Suppressor macrophage treated with lipopolysaccharide for 1 hour (primary cell): ENCODE measurements at places on chromosomes 12 and 14.
A peak's percentile ranks its signal among the peaks of the same experiment; 100 is the strongest.

DNA sequence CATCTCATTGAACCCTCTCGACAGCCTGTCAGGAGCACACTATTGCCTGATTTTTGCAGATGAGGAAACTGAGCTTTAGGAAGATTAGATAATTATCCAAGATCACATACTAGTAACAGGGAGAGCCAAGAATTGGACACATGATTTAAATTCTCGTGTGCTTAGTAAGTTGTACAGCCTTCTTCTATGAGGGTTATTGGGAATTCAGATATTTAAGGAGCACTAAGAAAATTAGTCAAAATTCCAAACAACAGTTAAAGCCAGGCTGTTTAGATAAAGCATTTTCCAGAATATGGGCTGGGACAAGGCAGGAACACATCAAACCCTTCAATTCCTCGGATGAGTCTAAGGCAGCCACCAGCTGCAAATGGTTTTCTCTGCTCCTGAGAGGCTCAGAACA is 148.8 kb downstream of the TMEM30B start:
- DNase-seq = no peak

DNA sequence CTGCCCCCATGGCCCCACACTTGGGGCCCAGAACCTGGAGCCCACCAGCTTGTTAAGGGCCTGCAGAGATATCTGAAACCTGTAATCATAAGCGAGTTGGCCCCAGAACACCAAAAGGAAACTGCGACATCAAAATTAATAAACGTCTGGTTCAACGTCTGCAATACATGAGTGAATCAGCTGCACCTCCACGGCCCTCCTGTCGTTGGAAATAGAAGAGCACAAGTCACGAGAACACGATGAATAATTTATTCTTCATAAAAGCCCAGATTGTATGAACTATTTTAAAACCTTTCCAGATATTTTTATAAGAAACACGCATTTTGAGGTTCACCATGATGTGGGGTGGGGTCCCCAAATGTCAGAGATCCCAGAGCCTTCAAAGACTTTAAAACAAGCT is 9.7 kb upstream of the CMKLR1 start:
- no peak for DNase-seq

DNA sequence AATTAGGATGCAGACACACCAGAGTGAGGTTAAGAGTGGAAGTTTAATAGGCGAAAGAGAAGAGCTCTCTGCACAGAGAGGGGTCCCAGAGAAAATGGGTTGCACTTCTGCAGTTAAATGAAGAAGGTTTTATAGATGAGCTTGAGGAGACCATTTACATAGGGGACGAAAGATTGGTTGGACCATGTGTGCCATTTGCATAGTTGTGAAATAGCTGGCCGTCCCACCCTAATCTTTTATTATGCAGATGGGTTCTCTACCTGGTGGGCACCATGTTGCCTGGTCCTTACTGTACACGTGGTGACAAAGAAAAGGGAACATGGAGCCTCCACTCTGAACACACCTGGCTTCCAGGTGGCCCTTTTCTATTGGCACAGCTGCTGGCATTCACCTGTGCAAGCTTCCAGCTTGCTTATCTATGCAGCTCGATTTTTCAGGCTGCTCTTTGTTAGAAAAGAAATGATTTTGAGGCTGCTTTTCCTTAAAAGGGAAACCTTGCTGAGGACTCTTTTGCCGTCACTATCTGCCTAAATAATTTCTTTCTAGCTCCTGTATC is 67.1 kb upstream of the SRSF5 start:
- DNase-seq = no peak

- no peak for DNase-seq
Measured at GRCh38 chr14:65574611-65575010, 162.1 kb downstream of the FUT8 start.

- DNase-seq = no peak
Measured at GRCh38 chr12:15114501-15114900, 106.7 kb downstream of the RERG start.

- DNase-seq = no peak
Measured at GRCh38 chr12:83843541-83843940, 1069.1 kb downstream of the SLC6A15 start.

DNA sequence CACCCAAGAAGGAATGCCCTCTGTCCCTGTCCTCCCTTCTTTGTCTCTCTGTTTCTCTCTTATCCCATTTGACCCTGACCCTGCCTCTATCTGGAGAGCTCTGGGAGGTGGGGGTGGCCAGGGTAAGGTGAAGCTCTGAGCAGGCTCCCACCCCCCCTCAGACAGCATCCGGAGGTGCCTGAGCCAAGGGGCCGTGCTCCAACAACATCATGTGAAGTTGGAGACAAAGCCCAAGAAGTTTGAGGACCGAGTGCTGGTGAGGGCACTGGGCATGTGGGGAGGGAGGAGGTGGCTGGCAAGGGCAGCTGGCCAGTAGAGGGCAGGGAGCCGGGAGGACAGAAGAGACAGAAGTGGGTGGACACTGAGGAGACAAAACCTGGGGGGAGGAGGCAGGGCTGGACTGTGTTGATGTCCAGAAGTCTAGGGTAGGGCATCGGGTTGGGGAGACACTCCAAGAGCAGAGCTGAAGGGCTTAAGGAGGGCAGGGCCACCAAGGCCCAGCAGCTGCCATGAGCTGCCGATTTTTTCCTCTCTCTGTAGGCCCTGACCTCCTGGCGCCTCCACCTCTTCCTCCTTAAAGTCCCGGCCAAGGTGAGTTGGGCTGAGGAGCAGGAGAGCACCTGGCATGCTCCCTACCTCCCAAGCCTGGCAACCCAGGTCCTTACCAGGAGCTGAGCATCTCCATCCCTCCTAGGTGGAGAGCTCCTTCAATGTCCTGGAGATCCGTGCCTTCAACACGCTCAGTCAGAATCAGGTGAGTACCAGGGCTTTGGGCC is 1.9 kb downstream of the CARMIL3 start:
- no peak for DNase-seq

DNA sequence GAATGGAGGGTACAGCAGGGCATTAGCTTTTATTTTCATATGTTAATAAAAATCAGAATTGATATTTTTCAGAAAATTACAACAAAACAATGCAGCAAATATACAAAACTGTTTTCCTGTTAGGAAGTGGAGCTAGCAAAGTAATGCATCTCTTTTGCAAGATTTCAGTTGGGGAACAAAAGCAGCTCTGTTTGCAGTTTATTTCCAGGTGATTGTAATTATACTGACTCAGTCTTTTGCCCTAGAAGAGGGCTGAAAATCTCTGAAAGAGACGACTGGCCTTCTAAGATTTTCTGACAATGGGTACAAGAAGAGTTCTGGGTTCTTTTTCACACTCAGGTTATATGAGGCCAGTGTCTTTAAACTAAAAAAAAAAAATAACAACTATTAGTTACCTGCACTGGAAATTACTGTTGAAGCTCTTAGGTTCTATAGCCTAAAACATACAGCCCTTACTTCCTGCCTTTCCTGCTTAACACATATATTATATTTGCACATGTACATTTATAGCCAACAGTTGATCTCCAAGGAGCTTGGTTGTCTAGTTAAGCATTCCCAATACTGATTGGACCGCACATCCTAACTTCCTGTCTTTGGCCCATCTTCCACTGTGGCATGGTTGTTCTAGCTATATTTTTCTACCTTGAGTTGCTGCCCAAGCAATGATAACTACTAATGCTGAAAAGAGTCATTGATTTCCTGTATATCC is 199.1 kb upstream of the KRR1 start:
- no peak for DNase-seq

- peak; percentile 92 for DNase-seq
Measured at GRCh38 chr12:6345319-6346091, 3.6 kb upstream of the TNFRSF1A start.

DNA sequence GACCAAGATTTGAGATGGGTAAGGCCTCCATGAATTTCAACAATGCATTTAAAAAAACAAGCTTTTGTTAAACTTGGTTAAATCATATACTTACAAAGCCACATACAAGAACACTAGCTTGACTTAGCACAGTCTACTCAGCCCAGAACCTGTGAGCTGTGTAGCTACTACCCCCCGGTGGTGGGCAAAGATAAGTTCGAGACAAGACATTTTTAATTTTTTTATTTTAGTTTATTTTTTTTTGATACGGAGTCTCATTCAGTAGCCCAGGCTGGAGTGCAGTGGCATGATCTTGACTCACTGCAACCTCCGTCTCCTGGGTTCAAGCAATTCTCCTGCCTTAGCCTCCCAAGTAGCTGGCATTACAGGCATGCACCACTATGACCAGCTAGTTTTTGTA is 3.7 kb upstream of the NECAP1 start:
- peak; percentile 77 for DNase-seq

GRCh38 chr14:100738269-100738691 is 11.6 kb downstream of the DLK1 start:
- DNase-seq = no peak

- no peak for DNase-seq
Measured at GRCh38 chr12:127785986-127786590, 480.9 kb upstream of the TMEM132C start.

GRCh38 chr12:29104516-29104915 is 44.6 kb upstream of the FAR2 start:
- DNase-seq = peak; percentile 42

DNA sequence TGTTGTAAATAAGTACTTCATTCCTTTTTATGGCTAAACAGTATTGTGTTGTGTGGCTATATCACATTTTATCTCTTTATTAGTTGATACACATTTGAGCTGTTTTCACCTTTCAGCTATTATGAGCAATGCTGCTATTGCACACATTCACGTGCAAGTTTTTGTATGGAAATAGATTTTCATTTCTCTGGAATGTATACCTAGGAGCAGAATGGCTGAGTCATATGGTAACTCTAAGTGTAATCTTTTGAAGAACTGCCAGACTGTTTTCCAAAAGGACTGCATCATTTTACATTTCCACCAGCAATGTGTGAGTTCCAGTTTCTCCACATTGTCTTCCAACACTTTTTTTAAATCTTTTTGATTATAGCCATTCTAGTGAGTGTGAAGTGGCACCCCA is 134.0 kb downstream of the SRGAP1 start:
- DNase-seq = no peak

DNA sequence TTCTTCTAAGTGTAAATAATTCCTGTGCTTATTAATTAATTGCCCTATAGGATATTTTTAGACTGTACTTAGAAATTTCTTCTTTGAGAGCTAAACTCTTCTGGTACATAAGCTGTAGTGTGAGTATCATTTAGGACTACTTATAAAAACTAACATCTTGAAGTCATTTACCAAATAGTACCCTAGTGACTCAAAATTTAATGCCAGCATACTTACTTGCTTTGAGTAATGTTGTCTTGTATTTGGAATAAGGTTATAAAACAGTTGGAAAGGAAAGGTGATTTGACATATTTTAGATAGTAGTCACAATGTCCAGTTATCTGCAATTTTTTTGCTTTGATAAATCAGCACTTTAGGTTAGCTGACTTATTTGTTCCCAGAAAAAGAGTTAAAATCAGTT is 39.1 kb downstream of the SPATA7 start:
- no peak for DNase-seq

- no peak for DNase-seq
Measured at GRCh38 chr14:102029956-102030355, 56.9 kb downstream of the HSP90AA1 start.

- DNase-seq = no peak
Measured at GRCh38 chr12:115763982-115764621, 513.4 kb downstream of the MED13L start.

- DNase-seq = peak; percentile 22
Measured at GRCh38 chr12:27123642-27124041, 41.3 kb upstream of the C12orf71 start.

GRCh38 chr14:85041618-85042017 is 488.3 kb upstream of the FLRT2 start:
- DNase-seq = no peak

- DNase-seq = no peak
Measured at GRCh38 chr14:104634138-104634760, 29.7 kb upstream of the TMEM179 start.

- no peak for DNase-seq
Measured at GRCh38 chr12:43325786-43326185, 226.2 kb downstream of the ADAMTS20 start.

DNA sequence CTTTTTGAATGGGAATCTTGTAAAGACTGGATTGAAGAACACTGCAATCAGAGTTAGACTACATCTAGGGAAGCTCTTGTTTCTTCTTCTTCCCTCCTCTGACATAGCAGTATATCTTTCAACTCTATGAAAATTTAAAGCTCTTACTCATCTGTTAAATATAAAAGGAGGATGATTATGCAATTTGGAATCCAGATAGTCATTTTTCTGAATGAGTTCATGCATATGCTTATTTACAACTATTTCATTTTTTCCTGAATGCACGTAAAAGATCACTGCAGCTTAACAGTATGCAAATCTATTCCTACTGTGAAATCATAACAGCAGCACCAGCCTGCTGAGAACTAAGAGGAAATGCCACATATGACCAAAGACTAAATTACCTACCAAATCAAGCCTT is 133.5 kb upstream of the TMCC3 start:
- no peak for DNase-seq

- DNase-seq = no peak
Measured at GRCh38 chr12:111868676-111869588, 26.9 kb downstream of the MAPKAPK5 start.

DNA sequence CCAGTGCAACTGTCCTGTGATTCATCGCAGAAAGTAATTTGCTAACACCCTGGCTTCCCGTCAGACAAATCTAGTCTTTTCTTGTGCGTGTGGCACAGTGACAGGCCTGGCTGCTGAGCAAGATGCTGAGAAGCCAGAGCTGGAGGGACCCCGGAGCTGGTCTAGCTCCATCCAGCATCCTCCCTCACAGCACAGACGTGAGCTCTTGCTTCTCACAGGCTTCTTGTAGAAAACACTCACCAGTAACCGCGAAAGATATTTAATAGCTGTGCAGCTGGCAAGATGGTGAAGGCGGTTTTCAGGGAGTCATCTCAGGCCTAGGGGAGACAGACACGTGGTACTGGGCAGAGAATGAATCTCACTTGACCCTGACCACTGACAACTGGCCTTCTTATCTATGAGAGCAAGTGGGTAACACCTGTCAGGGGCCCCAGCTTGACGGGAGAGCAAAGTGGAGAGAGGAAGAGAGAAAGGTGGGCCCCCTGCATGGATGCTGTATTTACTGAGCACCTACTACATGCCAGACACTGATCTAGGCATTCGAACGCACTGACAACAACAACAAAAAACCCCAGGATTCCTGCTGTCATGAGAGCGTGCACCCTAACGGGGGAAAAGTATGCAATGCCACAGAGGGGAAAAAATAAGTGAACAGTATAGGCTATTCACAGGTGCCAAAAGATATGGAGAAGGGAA is 63.3 kb downstream of the CCDC88C start:
- no peak for DNase-seq

GRCh38 chr12:57629897-57630471 is 3.0 kb downstream of the B4GALNT1 start:
- DNase-seq = no peak

DNA sequence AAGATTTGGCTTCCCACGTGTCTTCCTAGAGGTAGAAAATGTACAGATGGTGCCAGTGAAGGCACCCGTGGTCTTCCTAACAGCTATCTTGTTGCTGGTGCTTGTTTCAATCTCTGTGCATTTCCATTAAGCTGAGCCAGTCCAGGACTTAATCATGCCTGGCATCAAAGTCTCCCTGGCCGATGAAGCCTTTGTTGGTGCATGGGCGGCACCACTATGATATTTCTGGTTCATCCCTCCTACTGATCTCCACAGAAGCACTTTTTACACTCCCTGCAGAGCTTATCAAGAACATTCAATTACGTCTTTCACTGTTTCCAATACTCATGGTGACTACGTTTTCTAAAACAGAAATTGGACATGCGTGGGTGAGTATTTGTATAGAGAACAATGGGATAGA is 128.4 kb downstream of the TTC8 start:
- DNase-seq = no peak
